CD4-positive, CD25-positive, alpha-beta regulatory T cell (primary cell): ENCODE measurements at places on chromosomes 4 and X.

DNA sequence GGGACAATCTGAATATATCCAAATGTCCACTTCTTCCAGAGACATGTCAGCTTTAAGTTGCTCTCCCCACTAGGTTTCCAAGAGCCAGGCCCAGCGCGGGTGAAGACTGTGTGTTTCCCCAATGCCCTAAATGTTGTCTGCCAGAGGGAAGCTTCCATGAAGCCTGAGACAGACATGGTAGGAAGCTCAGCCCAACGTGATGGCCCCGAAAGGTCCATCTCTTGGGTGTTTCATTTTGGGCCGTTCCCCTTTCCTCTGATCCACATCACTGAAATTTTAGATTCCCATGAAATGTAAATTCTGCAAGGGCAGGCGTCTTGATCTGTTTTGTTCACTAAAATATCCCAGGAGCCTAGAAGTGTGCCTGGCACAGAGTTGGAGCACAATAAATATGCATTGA, 25.4 kb upstream of the PROM1 start:
- no peaks in the 10 kb centered on the region for H3K36me3 ChIP-seq
- no peak for DNase-seq
- no peaks in the 10 kb centered on the region for H3K4me1 ChIP-seq
- peaks cover 2% of the 10 kb centered on the region for H3K27me3 ChIP-seq
- no peak overlapping the region for H3K4me3 ChIP-seq
- no peak overlapping the region for H3K27ac ChIP-seq

- no peaks in the 10 kb centered on the region for H3K27me3 ChIP-seq
- H3K4me1 ChIP-seq: no peaks in the 10 kb centered on the region
- H3K36me3 ChIP-seq: no peaks in the 10 kb centered on the region
- no peak overlapping the region for H3K27ac ChIP-seq
- H3K4me3 ChIP-seq: no peak overlapping the region
These were observed 204.3 kb upstream of the TBL1X start for GRCh38 chrX:9260603-9261002.

DNA sequence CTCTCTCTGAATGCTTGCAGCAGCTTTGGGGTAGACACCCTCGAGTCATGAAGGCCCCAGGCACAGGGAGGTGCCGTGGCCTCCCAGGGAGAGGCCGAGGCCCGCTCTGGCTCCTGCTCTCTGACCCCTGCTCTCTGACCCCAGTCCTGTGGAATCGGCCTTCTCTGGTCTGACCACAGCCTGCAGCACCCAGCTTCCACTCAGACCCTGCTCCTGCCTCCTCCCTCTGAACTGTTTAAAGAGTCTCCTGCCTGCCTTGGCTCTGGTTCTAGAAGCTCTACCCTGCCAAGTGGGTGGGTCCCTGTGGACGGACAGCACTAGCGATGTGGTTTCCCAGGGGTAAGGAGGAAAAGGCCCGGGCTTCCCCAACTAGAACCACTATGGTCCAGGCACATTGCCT, 78.2 kb upstream of the TMEM150C start:
- H3K4me1 ChIP-seq: no peaks in the 10 kb centered on the region
- H3K27ac ChIP-seq: no peak overlapping the region
- H3K36me3 ChIP-seq: no peaks in the 10 kb centered on the region

DNA sequence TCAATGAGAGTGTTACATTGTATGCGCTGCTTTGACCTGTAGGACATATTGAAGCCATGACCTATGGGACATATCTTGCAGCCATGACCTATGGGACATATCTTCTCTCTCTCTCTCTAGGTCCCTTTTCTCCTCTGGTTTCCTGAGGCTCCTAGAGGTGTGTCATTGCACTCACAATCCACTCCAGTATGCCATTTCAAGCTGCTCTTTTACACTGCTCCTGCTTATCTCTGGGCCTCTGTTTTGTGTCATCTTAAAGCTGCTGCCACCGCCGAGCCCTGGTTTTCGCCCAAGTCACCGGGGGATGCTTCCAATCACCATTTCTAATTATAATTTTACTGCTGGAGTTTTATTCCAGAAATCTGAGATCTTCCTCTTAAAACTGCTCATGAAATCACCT, 336.1 kb downstream of the GALNTL6 start:
- H3K4me1 ChIP-seq: no peaks in the 10 kb centered on the region
- no peaks in the 10 kb centered on the region for H3K27me3 ChIP-seq
- H3K27ac ChIP-seq: no peak overlapping the region
- no peak overlapping the region for H3K4me3 ChIP-seq
- H3K36me3 ChIP-seq: no peaks in the 10 kb centered on the region

- DNase-seq: no peak
- no peak overlapping the region for H3K27ac ChIP-seq
- H3K4me3 ChIP-seq: no peak overlapping the region
- no peaks in the 10 kb centered on the region for H3K4me1 ChIP-seq
- H3K36me3 ChIP-seq: no peaks in the 10 kb centered on the region
These were observed 44.8 kb downstream of the BANK1 start for GRCh38 chr4:101835121-101835904.

DNA sequence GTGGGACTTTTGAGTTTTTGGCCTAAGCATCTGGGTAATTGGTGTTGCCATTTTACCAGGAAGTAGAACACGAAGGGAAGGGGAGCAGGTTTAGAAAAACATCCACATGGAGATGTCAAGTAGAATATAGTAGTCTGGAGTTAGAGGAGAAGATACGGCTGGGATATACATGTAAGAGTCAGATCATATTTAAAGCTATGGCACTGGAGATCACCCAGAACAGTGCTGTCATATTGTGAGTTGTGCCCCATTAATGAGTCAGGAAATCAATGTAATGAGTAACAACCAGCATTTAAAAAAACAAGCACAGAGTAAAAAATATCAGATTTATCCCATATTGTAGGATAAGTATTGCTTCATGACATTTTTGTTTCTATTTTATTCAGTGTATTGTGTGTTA, 4.2 kb downstream of the GSTCD start:
- H3K4me3 ChIP-seq: no peak overlapping the region
- no peak for DNase-seq
- no peaks in the 10 kb centered on the region for H3K36me3 ChIP-seq
- H3K27me3 ChIP-seq: no peaks in the 10 kb centered on the region
